WERI-Rb-1 (cell line): ENCODE measurements at places on chromosomes 5 and 9.

- DNase-seq = no peak
These were observed 188.9 kb upstream of the RPS23 start for GRCh38 chr5:82466986-82467561.

GRCh38 chr5:178433273-178433775, 156.9 kb downstream of the COL23A1 start:
- DNase-seq = no peak

DNA sequence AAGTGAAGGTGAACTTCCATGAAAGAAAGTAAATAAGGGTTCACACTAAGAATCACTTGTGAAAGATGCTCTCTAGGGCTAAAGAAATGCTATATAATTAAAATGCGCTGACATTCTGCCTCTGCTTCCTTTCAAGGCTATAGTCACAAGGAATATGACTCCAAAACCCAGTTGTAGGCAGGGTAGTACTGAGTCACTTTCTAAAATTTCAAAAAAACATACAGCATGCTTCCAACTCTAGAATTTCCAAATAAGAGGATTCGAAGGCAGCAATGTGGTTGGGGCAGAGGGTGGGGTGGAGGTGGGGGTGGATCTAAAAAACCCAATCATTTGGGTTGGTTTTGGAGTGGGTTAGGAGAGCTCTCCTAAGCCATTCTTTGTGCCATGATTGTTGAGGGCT, 84.6 kb downstream of the HMHB1 start:
- DNase-seq = no peak

GRCh38 chr9:75087289-75087823, 599 bp downstream of the NMRK1 start:
- DNase-seq = peak; percentile 68

- DNase-seq = no peak
These were observed 72.7 kb downstream of the CAST start for GRCh38 chr5:96734871-96735325.
